Stimulated activated CD4-positive, alpha-beta T cell treated with anti-CD3 and anti-CD28 coated beads, TNF-alpha, amount 100 ng/mL, for 4 hours (primary cell): ENCODE measurements at places on chromosomes 4 and X.
A peak's percentile ranks its signal among the peaks of the same experiment; 100 is the strongest.

DNA sequence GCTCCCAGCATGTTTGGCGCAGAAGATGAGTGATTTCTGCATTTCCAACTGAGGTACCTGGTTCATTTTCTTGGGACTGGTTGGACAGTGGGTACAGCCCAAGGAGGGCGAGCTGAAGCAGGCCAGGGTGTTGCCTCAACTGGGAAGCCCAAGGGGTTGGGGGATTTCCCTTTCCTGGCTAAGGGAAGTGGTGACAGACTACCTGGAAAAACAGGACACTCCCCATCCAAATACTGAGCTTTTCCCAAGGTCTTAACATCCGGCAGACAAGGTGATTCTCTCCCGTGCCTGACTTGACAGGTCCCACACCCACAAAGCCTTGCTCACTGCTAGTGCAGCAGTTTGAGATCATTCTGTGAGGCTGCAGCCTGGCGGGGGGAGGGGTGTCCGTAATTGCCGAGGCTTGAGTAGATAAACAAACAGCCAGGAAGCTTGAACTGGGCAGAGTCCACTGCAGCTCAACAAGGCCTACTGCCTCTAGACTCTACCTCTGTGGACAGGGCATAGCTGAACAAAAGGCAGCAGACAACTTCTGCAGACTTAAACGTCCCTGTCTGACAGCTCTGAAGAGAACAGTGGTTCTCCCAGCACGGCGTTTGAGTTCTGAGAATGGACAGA is 307.7 kb upstream of the ARSJ start:
- DNase-seq: no peak

GRCh38 chr4:6196871-6197270 is 3.5 kb downstream of the JAKMIP1 start:
- DNase-seq: no peak

GRCh38 chr4:125111323-125111722 is 203.4 kb upstream of the FAT4 start:
- no peak for DNase-seq

DNA sequence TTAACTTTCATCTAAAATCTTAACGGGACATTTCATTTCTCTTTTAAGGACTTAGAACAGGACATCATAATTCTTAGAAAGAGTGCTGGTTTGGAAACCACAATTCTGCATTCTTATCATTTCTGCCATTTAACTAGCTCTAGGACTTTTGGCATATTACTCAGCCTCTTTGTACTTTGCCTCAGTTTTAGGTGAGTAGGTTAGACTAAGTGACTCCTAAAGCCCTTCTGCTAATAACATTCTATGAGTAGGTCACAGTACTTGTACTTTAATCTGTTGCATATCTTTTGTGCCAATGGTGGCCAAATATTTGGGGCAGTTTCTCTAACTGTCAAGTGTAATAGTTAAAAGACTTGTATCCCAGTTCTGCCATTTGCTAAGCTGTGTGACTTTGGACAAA is 115.4 kb upstream of the NUDT6 start:
- no peak for DNase-seq

GRCh38 chrX:141701072-141701471 is 2.5 kb upstream of the SPANXD start:
- no peak for DNase-seq

DNA sequence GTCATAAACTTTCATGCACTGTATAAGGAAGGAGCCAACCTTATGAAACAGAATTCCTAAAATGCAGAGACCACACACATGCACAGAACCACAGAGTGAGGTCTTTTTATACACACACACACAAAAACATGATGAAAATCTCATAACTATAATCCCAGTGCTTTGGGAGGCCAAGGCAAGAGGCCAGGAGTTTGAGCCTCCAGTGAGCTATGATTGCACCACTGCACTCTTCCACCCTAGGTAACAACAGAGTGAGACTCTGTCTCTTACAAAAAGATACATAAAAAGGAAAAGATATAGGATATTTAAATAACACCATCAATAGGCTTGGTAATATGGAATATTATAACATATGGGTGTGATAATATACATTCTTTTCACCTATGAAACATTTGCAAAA is 10.6 kb downstream of the FGA start:
- no peak for DNase-seq

DNA sequence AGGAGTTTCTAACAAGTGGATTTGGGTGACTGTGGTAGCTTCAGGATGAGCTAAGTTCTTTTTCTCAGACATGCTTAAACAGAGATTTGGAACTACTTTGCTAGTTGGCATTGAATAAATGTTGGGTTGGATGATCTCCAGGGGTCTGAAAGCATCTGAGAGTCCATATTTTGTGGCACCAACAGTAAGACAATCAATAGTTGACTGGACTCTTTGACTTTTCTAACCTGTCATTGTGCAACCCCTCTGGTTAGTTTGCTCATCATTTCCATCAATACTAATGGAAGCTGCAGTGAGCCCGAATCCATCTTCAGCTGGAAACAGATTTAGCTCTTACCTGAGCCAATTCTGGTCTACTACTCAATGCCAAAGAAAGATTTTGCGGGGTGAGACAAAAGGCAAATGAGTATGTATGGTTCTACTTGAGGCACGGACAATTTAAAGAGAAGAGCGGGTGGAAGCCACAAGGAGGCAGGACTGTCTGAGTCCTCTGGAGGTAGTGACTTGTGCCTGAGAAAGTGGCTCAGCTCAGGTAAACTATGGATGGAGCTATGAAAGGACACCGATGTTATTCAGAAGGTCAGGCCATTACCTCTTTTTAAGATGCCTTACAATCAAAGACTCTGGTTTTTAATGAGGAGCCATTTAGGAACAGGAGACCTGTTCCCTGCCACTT is 118.7 kb downstream of the MID1IP1 start:
- no peak for DNase-seq

DNA sequence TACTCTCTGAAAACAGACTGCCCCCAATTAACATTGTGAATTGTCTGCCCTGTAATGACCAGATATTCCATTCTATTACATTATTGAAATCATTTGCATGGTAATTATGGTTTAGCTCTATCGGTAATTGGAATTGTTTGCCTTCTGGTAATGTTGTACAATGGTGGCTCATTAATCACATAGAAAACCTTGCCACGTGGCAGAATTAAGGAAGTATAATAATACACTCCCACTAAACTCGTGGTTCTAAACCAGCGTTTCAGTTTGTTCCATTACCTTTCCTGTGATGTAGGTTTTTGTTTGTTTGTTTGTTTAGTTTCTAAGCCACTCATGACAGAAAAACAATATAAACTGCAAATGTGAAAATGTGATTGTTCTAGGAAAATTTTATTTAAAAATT is 45.1 kb upstream of the TAPT1 start:
- DNase-seq: no peak

- DNase-seq: no peak
These were observed 120.6 kb downstream of the KDR start for GRCh38 chr4:55004831-55005230.

DNA sequence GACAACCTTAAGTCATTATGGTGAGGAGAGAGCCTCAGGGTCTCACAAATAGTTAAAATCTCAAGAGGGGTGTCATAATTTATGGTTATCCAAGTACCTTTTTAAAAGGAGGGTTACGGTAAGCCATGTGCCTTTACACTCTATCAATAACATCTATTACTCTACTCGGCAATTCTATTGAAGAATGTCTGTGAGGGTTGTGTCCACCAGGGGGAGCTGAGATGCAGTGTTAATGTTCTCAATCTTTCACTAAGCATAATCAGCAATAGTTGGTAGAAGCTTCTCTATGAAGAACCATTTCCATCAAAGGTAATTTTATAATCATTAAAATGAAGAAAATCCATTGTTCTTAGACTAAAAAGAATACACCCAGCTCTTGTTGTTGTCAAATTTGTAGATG is 457.4 kb downstream of the CENPC start:
- DNase-seq: peak; percentile 5

DNA sequence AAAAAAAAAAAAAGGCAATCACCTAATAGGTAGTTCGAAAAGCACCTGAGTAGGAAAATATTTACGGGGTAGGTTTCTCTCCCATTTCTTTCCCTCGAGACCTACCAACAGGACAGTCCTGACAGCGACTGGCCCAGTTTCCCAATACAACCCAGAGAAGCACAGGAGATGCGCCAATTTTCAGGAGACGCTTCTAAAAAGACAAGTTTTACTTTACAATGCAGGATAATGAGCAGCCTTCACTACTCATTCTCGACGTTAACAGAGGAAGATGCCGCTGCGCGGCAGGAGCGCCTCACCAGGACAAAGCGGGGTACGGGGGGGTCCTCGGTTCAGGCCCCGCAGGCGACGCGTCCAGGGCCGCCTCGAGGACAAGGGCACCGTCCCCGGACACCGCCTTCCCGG is 708 bp downstream of the BCLAF3 start:
- no peak for DNase-seq

- no peak for DNase-seq
These were observed 452.7 kb downstream of the NLGN4X start for GRCh38 chrX:5775846-5776430.

DNA sequence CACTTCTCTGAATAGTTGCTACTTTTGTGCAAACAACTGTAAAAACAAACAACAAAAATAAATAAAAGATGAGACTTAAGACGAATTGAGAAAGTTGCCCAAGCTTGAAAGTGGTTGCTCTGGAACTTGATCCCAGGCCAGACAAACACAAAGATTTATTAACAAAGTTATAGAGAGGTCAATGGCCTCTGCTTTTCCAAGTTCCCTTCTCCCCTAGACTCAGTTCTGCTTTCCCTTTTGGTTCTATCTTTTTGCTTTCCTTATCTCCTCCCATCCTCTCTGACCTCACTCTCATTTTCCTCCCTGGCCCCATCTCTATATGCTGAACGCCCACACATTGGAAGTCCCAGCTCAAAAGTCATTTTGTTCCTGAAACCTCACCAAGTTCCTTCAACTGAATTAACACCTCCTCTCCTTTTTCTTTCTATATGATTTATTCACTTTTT is 82.7 kb downstream of the MXRA5 start:
- no peak for DNase-seq

- DNase-seq: no peak
These were observed 247.1 kb downstream of the BCOR start for GRCh38 chrX:39850630-39851152.

- no peak for DNase-seq
These were observed 147.0 kb upstream of the HPGD start for GRCh38 chr4:174669270-174669669.

GRCh38 chr4:113328514-113328913 is 279.1 kb downstream of the ANK2 start:
- DNase-seq: peak; percentile 1

GRCh38 chrX:28585767-28586166 is 1.5 kb upstream of the IL1RAPL1 start:
- no peak for DNase-seq

DNA sequence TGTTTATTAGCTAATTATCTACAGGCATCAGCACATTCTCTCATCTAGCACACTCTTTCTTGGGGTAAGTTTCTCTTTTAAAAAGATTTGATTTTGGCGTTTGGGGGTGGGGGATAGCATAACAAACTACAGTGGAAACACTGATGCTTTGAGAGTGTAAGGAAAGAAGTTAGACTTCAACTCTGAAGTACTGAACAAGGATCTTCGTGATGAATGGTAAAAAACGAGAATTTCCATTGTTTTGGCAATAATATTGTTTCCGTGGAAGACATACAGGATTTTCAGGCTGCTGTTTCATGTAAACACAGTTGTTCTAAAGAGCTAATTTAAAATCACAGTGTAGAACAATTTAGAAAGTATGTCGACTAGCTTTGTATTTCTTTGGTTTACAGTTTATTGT is 451 bp downstream of the LPAR4 start:
- DNase-seq: no peak

GRCh38 chrX:101619364-101619763 is 1.6 kb upstream of the ARMCX6 start:
- no peak for DNase-seq

DNA sequence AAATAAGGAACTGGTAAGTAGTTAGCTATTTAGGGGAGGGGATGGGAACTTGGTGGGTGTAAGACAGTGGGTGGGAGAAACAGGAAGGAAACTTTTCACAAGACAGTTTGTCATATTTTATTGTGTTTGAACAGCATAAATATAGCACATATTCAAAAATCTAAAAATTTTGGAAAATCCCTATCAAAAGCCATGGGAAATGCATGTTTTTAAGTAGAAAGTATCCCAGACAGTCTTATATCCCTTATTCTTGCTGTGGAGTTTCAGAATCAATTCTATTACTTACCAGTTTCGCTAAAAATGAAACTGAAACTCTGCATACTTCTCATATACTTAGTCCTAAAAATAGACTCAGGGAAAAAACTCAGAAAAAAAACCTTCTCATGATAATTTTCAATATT is 22.3 kb upstream of the RASGEF1B start:
- DNase-seq: no peak

GRCh38 chrX:80512924-80513323 is 92.7 kb downstream of the TENT5D start:
- DNase-seq: no peak

DNA sequence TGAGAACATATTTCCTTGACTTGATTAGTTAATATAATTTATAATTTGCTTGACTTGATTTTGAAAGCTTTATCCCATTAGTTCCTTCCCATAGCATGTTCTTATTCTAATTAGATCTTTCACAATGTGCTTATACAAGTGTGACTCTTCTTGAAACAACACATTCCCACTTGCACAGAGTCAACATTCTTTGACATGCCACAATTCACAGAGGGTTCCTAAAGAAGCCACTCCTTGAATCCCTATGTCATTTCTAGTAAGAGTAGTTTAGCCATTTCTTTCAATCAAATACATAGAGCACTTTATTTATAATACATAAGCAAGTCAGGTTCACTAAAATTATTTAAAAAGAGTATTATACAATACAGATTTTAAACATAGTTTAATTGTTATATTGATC is 228.9 kb upstream of the GRID2 start:
- no peak for DNase-seq

DNA sequence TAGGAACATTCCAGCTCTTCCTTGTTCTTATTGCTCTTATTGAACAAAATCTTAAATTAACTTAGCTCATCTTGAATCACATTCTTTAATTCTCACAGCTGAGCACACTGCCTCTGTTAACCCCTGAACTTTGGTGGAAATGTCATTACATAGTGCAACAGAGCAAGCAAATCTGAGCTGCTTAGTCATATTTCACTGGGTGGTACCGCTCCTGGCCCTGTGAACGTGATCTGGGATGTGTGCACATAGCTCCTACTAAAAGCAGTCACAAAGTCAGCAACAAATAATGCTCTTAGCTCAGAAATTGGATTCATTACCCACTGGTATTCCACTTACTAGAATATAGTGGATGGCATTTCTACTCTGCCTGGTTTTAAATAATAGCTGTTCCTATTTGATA is 27.9 kb downstream of the ARHGEF6 start:
- DNase-seq: no peak

DNA sequence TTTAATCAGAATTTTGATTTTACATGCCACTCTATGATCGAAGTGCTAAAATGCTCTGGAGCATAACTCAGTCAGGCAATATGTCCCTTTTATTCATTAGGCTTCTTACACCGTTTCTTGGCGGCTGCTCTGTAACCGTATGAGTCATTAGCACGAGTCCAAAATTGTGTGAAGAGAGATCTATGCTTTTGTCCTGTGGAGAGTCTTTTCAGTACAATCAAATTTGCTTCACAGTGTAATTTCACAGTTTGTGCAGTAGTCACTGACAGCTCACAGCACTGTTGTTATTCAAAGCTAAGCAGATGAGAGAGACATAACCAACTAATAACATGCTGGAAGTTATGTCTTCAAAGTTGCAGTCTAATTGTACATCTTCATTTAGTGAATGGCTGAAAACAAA is 167.8 kb downstream of the PCDH10 start:
- no peak for DNase-seq
